ENCODE measurements at places on chromosomes 7 and 10.

GRCh38 chr7:25907214-25907613 is 244.8 kb upstream of the NFE2L3 start:
- no peak for DNase-seq

GRCh38 chr10:33215154-33215553 is 119.3 kb downstream of the NRP1 start:
- no peak for DNase-seq

DNA sequence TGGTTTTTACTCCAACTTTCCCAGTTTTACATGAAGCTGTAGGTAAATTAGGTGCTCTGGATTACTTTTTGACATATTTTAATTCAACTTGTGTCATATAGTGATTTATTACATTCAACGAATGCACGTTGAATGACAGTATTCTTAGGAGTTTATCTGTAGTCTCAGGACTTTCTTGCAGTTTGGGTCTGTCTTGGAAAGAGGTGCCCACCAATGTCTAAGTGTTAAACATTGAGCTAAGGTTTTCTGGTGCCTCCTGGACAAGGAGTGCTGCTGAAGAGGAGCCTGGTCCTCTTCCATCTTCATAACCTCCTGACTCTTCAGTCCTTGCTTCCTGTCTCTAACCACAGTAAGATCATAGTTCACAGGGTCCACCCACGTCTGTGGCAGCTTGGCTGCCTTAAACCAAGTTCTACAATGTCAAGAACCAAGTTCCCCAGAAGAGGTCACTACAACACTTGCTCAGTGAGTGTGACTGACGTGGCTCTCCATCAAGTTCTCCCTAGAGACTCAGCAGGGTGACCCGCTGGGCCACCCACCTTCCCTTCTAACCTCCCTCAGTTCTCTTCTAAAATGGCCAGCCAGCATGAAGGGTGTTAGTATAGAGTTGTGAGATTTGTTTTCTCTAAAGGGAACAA is 6.1 kb downstream of the NPY start:
- no peak for DNase-seq

DNA sequence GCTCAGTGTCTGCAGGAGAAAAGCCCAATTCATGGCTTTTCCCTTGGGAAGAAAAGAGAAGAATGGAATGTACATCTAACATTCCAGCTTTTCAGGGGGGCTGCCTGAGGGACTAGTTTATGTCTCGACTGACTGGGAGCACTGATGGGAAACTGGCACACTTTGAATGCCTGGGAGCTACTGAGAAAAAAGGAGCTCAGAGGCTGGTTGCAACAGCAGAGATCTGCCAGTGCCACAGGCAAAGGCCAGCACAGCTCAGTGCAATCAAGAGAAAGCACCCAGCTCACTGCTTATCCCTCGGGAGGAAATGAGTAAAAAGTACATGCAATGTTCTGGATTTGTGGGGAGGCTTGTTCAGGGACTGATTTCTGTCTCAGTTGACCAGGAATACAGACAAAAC is 226.2 kb downstream of the COBL start:
- no peak for DNase-seq

- no peak for DNase-seq
Measured at GRCh38 chr7:22252936-22253536, 103.9 kb downstream of the RAPGEF5 start.

- no peak for DNase-seq
Measured at GRCh38 chr10:45505311-45505710, 131.3 kb downstream of the ALOX5 start.

DNA sequence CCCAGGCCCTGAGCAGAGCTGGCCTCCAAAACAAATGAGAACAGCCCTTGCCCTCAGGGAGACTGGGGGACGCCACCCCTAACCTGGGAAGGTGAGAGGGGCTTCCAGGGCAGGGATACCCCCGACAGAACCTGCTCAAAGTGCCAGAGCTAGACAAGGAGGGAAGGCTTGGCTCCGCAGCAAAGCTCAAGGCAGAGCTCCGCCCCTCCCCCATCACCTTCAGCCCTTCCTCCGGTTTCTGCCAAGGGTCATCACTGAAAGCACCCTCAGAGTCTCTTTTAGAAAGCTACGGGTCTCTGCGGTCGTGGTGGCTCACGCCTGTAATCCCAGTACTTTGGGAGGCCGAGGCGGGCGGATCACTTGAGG is 73.4 kb upstream of the CUX1 start:
- DNase-seq = no peak

GRCh38 chr7:110522761-110523200 is 568.1 kb upstream of the LRRN3 start:
- no peak for DNase-seq

GRCh38 chr7:5671046-5671445 is 110.4 kb downstream of the RNF216 start:
- no peak for DNase-seq

- no peak for DNase-seq
Measured at GRCh38 chr10:46328853-46329689, 42.3 kb downstream of the ANTXRL start.

DNA sequence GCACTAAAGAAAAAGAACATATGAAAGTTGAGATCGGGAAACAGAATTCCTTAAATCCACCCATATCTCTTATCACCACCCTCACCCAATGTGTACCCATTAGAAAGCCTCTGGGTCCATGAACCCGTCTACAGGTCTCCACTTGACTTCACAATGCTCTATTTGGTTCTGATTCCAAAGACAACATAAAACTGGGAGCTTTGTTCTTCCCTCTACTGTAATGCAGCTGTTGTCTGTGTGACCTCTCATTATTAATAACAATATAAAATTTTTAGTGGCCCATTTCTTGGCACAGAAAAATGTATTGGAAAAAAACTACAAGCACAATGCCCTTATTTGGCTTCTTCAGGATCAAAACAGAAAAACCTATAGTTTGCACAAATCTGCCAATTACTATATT is 30.0 kb downstream of the DOCK4 start:
- no peak for DNase-seq

- DNase-seq = no peak
Measured at GRCh38 chr7:47194516-47195057, 387.3 kb downstream of the TNS3 start.

DNA sequence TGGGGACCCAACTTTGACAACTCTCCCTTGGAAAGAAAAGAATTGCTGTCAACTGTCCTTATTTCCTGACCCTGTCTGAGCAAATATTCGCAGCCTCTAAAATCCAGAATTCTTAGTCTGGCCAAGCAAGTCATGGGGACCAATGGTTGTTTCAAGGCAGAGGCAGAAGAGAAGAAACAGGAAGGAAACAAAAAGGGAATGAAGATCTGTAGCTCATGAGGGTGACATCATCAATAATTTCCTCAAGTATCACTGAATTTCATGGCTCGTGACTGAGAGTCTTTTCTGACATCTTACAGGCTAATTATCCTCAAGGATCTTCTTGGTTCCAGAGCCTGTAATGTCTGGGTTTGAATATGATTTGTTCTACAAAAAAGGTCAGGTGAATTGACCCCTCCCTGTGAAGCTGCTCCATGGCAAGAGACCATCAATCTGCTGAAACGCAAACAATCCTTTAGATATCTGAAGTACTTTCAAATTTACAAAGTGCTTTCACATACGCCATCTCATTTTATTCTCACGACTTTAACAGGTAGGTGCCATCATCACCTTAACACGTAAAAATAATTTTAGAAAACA is 5.8 kb downstream of the CDK6 start:
- no peak for DNase-seq

DNA sequence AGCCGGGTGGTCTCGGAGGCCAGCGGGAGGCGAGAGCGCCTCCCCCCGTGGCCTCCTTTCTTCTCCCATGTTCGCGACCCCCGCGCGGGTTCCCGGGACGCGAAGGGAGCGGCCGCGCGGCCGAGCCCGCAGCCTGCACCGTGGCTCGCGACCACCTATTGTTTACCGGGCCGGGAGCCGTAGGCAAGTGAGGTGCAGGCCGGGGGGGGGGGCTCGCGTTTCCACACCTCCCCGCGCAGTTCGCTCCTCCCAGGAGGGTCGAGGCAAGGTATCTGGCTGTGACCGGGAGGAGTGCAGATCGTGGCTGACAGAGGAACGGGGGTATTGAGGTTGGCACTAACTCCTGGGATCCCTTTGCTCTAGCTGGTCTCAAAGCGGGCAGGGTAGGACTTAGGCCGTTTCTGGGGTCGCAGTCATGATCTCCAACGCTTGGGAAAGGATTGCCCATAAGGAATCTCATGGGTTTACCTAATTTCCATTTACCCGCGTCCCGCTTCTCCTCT is 734 bp downstream of the PTPN12 start:
- DNase-seq = peak; percentile 19

- DNase-seq = no peak
Measured at GRCh38 chr7:80583901-80584300, 54.5 kb upstream of the CD36 start.

DNA sequence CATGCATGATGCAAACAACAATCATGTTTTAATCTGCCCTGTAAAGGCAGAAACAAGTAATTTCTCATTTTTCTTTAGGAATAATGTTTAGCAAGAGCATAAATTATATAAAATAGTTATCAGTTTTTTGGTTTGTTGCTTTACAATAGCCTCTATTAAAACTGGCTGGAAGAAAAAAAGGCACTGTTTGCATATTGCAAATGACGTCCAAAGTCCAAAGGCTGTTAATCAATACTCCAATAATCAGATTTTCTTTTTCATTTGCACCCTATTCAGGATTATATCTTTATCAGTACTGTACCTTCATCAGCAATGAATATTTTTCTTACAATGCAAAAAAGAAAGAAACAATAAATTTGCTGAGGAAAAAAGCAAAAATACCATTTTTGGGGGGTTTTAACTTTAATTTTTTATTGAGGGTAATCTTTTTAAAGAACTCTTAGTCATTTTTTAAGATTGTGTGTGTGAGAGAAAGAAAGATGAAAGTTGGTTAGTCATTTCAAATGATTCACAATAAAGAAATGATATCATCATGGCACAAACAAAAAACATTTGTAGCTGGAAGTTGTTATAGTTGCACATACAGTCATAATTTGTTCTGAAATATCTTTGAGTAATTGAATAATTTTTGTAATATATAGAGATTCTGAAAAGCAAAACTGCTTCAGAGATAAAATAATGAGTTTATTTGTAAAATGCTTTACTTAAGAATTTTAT is 44.4 kb upstream of the AKR1C2 start:
- DNase-seq = no peak

DNA sequence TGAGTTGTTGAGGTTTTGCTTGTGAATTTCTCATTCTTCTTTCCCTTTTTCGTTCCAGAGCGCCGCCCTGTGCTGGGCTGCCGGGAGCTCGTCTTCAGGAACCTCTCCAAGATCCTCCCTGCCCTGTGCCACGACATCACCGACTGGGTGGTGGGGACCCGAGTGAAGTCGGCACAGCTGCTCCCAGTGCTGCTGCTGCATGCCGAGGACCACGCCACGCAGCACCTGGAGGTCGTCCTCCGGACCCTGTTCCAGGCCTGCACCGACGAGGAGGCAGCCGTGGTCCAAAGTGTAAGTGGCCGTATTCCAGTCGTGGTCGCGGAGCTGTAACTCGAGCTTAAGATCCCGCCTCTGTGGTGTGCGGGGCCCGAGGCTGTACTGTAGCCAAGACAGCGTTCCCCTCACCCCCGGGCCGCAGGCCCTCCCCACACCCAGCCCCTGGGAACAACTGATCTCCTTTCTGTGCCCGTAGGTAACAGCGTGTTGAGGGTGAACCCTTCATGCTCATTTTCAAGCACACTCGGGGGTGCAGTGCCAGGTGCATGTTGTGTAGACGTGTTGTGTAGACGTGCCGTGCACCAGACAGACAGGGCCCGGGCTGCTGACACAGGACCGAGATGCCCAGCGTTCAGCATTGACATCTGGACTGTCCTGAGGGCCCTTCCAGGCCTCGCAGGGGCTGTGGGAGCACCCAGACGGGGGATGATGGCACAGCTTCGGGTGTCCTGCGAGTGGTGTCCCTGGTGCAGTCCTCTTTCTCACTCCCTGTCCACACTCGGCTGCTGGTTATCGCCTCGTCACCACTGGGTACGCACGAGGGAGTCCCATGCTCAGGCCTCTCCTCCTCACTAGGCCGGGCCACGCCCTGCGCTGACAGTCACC is 27.7 kb upstream of the PRKAR1B start:
- DNase-seq = no peak

- no peak for DNase-seq
Measured at GRCh38 chr7:121547544-121548092, 151.5 kb upstream of the FAM3C start.

- DNase-seq = peak; percentile 46
Measured at GRCh38 chr7:156892081-156892800, 742 bp downstream of the LMBR1 start.

DNA sequence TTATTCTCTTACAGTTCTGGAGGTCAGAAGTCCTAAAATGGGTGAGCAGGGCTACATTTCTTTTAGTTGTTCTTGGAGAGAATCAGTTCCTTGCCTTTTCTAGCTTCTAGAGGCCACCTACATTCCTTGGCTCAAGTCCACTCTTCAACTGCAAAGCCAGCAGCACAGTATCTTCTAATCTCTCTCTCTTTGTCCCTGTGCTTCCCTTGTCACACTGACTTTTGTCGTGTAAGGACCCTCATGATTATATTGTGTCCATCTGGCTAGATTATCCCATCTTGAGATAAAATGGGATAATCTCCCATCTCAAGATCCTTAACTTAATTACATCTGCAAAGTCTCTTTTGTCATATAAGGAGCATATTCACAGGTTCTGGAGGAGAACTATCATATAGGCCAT is 359.0 kb downstream of the ADRA2A start:
- DNase-seq = no peak

DNA sequence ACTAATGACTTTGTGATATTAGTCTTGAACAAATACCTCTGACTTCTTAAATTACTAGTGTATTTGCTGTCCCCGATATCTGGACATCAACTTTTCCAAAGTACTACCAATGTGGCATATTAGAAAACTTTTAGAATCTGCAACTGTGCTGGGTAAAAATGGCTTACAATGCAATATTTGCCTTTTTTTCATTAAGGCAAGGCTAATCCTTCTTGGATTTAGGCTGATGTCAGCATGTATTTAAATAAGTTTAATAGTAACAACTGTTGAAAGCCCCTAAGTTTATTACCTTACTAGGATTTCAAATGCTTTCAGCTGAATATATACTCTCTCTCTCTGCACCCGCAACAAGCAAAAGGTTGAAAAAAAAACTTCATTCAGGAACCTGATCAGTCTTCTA is 1232.3 kb downstream of the REEP3 start:
- DNase-seq = no peak

GRCh38 chr10:125990974-125991373 is 94.6 kb downstream of the FANK1 start:
- no peak for DNase-seq

DNA sequence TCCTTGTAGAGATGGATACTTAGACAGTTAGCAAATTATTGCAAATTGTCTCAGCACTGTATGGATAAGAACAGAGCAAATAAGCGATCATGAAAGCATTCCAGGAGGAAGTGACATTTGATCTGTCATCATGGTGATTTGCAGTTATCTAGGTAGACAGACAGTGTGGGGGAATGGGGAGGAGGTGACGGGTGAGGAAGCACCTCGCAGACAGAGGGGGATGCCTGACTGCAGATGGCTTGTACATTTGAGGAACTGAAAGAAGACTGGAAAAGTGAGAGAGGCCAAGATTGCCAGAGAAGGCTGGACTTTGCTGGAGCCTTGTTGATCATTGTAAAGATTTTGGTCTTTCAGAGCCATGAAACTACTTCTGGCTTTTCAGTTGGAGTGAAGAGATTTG is 318.2 kb upstream of the CELF2 start:
- no peak for DNase-seq
